ENCODE measurements at places on chromosomes 11 and 22. TPM values are rescaled to one million over a fixed set of nuclear protein-coding genes. Genes with fewer than 3 reads are reported as not detected.

NUDT8 gene
- total RNA-seq = 8.4 TPM

DNA sequence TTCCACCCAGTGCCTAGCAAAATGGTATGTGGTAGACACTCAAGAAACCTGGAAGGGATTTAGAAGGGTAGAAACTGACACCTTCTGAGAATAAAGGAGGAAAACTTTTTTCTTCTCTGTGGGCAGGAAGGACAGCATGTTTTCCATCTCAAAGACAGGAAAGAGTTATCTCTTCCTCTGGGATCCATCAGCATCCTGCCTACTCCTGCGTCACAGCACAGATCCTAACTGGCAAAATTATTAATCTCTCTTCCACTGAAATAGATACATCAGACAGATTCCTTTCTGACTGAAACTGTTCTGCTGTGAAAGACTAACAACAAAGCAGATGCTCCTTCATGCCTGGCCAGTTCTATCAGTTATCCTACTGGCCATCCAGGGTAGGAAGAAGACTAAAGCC lies 147.2 kb downstream of the SPON1 start:
- no peak for DNase-seq

GRCh38 chr11:14930369-14930768 lies 38.3 kb upstream of the CYP2R1 start:
- DNase-seq = no peak

DNA sequence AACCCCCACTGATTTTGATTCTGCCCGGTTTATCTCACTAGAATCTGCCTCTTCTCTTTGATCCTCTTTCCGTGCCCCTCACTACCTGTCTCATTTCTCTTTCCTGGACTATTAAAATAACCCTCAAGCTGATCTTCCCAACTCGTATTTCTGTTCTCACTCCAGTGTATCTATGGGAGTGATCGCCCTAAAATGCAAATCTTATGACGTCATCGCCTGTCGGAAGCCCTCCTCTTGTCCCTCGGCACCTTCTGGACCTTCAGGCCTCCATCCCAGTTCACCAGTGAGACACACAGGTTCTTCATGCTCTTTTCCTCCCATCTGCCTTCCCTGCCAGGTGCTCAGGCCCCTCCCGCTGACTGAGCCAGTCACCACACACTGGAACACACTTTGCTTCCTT lies 234.5 kb upstream of the TBCEL start:
- no peak for DNase-seq

OR52I2 gene
- total RNA-seq = not detected

- DNase-seq = peak; percentile 30
These were observed 36.5 kb downstream of the PRDM11 start for GRCh38 chr11:45182902-45183301.
